GM23248 (cell line): ENCODE measurements at places on chromosomes 12 and 14. TPM values are rescaled to one million over a fixed set of nuclear protein-coding genes. Genes with fewer than 3 reads are reported as not detected.

PTPRR gene
- total RNA-seq = 0.25 and 1.2 TPM in 2 replicates

PLA2G1B gene
- not detected in 2 replicates for total RNA-seq

RBP5 gene
- total RNA-seq = not detected in 2 replicates

ACSS3 gene
- total RNA-seq = 1.9 and 3.2 TPM in 2 replicates

ITGB7 gene
- 1.4 and 2.4 TPM in 2 replicates for total RNA-seq

BBOF1 gene
- 3.5 and 18.2 TPM in 2 replicates for total RNA-seq

ADCY4 gene
- 0.22 and 0.38 TPM in 2 replicates for total RNA-seq

RFX4 gene
- total RNA-seq = not detected in 2 replicates

SNRPF gene
- 5.1 and 10.4 TPM in 2 replicates for total RNA-seq

NOVA1 gene
- under 0.01 and 0.32 TPM in 2 replicates for total RNA-seq

CCDC198 gene
- not detected in 2 replicates for total RNA-seq

KRT78 gene
- not detected in 2 replicates for total RNA-seq
